ENCODE measurements at places on chromosomes 7 and 10. TPM values are rescaled to one million over a fixed set of nuclear protein-coding genes. Genes with fewer than 3 reads are reported as not detected.

Gene HOGA1
- 0.21 TPM for total RNA-seq

Gene WEE2
- not detected for total RNA-seq

Gene TPST1
- total RNA-seq: 38.3 TPM

Gene HTRA1
- total RNA-seq: 2.2 TPM

Data from endodermal cell (in vitro differentiated cells).